ENCODE measurements at places on chromosomes 1 and 21.
A peak's percentile ranks its signal among the peaks of the same experiment; 100 is the strongest.

GRCh38 chr1:220872296-220872695, 6.9 kb upstream of the HLX start:
- DNase-seq: no peak

DNA sequence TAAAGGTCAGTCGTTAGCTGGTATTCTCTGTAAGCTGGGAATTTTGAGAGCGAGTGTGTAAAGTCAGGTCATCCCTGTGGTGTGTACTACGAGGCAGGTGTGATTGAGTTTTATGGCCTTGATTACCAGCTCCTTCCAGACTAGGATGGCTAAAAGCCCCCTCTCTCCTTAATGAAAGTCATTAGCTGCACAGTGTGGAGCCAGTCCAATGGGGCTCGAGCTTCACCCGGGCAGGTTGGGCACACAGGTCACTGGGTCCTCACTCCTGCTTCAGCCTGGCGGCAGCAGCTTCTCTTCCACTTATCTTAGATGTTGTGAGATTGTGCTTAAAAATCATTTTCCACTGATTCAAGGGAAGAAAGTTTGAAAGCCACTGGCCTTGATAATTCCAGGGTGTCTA, 3.0 kb downstream of the DMRTB1 start:
- no peak for DNase-seq

- no peak for DNase-seq
Measured at GRCh38 chr1:52125736-52126359, 16.0 kb upstream of the ZFYVE9 start.

GRCh38 chr1:30382496-30382895, 340.9 kb downstream of the MATN1 start:
- DNase-seq: no peak

GRCh38 chr1:240914506-240914905, 302.6 kb upstream of the GREM2 start:
- no peak for DNase-seq

GRCh38 chr1:67339623-67340343, 32.1 kb downstream of the IL12RB2 start:
- DNase-seq: no peak

DNA sequence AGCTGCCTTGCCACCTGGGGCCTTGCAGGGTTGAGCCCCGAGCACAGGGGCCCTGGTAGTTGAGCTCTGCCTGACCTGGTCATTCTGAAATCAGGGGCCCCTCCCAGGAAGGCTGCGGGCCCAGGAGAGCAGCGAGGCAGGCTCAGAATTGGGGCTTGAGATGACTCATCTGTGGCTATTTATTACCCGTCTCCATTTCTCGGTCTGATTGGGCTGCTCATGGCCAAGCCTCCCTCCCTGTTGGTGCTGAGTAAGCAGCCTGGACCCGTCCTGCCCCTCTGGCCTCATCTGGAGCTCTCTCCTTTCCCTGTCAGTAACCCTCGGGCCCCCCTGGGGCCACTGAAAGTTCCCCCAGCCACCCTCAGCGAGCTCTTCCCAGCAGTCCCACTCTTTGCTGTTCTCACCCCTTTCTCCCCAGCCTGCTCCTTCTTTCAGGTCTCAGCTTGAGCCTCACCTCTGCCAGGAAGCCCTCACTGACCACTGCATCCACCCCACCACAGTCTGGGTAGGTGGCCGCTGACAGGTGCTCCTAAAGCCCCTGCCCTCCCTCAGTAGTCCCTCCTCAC, 11.0 kb upstream of the TNFRSF8 start:
- no peak for DNase-seq

- DNase-seq: no peak
Measured at GRCh38 chr21:28235169-28235895, 757.3 kb downstream of the LTN1 start.

- DNase-seq: no peak
Measured at GRCh38 chr1:78972723-78973122, 33.8 kb downstream of the ADGRL4 start.

- no peak for DNase-seq
Measured at GRCh38 chr1:46556822-46557221, 5.4 kb upstream of the KNCN start.

DNA sequence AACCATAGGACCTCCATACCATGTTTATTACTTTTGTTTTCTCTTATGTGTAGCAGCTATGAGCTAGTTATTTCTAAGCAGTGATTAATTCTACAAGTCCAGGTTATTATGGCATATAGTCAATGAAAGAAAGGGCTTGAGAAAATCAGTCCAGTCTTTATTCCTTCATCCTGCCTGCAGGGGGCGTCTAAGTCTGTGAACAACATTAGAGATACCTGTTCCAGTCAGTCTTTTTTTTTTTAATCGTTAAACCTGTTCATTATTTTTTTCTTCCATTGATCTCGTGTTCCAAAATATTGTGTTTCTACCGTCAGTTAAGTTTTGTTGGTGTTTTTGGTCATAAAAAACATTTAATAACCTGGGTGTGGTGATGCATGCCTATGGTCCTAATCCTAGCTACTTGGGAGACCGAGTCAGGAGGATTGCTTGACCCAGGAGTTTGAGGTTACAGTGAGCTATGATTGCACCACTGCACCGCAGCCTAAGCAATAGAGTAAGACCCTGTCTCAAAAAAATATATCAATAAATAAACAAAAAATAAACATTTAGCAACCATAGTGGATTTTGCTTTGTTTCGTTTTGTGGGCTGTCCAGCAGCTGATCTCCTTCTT, 29.4 kb upstream of the CD2 start:
- DNase-seq: peak; percentile 76

GRCh38 chr21:36082237-36082664, 12.4 kb downstream of the CBR1 start:
- no peak for DNase-seq

DNA sequence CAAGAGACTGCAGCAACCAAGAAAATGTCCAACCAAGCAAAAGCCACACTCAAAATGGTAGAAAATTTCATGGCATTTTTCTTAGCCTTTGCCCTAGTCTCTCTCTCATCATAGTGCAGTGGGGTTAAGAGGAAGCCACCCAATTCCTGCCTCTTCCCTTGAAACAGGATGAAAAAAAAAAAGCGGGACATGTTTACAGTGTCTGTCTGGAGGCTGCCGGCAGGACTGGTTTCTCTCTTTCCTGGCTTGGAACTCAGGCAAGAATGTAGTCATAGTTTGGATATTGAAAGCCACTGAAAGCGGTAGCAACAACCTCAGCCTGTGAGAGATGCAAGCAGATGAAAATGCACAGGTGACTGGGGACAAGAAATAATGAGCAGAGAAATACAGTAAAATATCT, 13.3 kb upstream of the TNFSF18 start:
- DNase-seq: no peak

GRCh38 chr1:15139654-15140350, 13.7 kb upstream of the TMEM51 start:
- no peak for DNase-seq

DNA sequence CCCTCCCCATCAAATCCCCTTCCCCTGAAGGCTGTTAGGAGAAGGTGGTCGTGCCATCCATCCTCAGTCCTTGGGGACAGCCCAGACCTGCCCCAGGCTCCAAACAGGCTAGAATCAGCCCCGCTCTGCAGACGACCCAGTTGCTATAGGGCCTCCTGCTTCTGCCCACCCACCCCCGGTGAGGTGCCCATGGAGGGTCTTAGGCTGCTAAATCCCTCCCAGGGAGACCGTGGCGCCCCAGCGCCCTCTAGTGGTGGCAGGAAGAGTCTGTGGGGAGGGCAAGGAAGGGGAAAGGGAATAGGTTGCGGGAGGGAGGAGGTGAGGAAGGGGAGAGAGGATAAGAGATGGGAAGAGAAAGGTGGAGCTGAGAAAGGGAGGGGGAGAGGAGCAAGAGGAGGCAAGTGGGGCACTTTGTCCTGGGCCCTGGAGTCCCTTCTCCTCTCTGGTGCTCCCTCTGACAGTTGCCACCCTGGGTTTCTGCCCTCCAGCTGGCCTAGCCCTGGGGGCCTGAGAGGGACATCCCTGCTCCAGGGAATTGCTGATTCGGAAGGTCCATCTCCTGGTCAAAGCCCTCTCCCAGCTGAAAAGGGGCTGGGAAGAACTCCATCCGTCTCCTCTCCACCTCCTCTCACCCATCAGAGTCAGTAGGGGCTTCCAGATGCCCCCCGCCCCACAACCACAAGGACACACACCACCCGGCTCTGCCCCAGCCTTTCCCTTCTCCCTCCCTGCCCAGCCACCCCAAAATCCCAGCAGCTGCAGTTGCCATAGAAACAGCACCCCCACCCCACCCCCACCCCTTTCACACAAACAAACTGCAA, 55.4 kb downstream of the CAMK2N1 start:
- peak; percentile 26 for DNase-seq

DNA sequence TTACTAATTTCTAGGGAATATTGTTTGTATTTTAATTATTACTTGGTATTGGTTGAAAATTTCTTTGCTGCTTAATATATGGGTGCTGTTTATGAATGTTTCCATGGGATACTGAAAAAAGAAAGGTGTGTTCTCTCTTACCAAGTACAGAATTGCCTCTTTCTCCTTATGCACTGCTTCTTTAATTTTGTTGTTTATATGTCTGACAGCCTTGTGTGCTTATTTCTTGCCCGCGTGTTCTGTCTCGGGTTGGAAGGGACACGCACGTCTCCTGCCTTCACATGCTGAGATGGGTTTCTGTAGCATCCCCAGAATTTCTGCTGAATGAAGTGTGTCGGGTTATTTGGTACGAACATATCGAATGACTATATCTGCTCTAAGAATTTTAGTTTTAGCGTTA, 51.1 kb downstream of the AGPAT3 start:
- no peak for DNase-seq

DNA sequence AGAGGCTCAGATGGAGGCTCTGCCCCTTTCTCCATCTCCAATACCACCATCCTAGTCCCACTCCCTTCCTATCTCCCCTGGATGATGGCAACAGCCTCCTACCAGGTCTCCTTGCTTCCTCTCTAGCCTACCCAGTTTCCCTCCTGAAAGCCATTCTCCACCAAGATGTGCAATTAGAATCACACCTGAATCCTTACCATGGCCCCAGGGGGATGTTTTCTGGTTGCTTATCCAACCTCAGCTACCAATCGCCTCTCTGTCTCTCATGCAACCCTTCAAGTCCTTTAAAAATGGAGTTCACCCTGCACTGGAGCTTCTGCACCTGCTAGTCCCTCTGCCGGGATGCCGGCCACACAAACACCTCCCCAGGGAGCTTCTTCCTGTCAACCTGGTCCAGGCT, 2.9 kb downstream of the RCAN1 start:
- DNase-seq: no peak

DNA sequence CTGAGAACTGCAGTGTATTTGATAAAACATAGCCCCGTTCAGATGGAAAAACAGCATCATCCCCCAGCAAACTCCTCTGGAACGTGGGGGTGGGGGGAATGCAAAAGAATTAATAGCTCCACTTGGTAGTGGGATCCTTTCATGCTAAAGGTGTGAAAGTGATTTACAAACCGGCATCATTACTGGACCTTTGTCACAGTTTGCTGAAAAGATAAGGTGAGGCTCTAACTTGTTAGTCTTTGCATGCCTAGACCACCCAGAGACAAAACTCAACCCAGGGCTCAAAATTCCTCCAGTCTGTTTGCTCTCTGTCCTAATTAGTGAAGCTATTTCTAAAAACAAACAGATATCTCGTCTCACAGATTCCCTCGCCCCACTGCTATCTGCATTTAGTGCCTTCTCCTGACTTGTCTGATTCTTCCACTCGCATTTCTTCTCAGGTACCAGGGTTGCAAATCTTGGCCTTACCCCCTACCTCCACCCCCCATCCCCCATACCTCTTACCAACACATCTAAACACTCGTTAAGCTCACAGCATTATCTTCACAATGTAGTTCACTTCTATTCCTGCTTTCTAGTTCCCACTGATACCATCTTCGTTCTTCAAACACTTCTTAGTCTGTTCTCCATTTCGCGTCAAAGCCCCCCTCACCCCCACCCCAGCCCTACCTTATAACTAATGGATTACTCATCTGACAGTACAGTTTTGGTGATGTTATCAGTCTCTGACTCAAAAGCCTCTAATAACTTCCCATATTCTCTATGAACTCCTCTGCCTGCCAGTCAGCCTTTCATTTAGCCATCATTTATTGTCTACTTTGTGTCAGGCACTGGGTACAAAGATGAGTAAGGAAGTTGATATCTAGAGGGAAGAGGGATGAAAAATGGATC, 11.8 kb downstream of the IER5 start:
- DNase-seq: no peak

DNA sequence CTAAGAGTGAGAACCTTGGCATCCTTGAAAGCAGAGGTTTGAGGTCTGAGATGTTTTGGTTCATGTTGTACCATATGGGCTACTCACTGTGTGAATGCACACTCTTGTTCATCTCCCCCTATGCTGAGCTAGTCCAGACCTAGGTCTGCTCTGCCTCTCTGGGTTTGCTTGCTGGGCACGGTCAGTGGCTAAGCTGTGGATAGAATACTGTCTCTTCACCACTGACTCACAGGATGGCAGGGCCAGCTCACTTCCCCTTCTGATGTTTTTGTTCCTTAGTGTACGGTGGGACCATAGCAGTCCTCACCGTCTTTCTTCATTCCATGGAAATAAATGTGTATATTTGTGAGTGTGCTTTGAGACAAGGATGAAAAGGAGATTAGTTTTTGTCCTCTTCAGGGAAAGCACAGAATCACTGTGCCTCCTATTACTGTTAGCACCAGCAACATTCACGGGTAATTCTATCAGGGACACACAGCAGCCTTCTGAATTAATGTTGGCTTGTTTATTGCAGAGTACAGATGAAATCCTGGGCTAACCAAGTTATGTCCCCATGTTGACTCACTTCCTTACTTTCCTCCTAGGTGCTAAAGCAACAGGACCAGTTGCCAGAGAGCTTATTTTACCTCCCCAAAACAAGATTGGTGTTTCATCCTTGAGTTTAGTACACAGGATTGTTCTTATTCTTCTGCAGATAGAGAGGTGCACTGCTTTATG, 56.9 kb upstream of the IVNS1ABP start:
- DNase-seq: no peak

DNA sequence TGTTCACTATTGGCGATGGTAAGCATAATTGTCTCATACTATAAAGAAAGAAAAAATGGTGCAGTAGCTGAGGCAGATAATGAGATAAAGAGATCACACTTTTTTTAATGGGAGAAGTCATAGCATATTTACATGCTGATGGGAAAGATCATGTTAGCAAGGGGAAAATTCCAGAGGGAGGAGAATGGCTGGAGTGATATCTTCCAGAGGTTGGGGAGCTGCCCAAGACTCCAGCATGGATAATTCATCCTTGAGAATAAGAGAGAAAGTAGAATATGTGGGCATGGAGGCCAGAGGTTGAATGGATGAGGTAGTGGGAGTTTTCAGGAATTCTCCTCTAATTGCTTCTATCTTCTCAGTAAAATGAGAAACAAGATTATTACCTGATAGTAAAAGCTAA, 45.8 kb upstream of the RGS1 start:
- DNase-seq: no peak

- no peak for DNase-seq
Measured at GRCh38 chr1:231354330-231355020, 16.4 kb downstream of the SPRTN start.

- no peak for DNase-seq
Measured at GRCh38 chr1:23566304-23566703, 7.0 kb upstream of the ID3 start.

- DNase-seq: no peak
Measured at GRCh38 chr1:70847013-70847412, 200.6 kb downstream of the PTGER3 start.

- no peak for DNase-seq
Measured at GRCh38 chr1:75970631-75971030, 38.4 kb upstream of the ASB17 start.
